ENCODE measurements at places on chromosomes 4 and X.

- no peak for DNase-seq
Observed at GRCh38 chr4:27684610-27685011, 824.0 kb downstream of the STIM2 start.

- DNase-seq, result no peak
Observed at GRCh38 chr4:38315286-38315685, 348.7 kb upstream of the KLF3 start.

- no peak for DNase-seq
Observed at GRCh38 chr4:80171656-80172055, 25.6 kb upstream of the PRDM8 start.

GRCh38 chr4:59412739-59413138 lies 1787.4 kb upstream of the ADGRL3 start:
- DNase-seq, result no peak

DNA sequence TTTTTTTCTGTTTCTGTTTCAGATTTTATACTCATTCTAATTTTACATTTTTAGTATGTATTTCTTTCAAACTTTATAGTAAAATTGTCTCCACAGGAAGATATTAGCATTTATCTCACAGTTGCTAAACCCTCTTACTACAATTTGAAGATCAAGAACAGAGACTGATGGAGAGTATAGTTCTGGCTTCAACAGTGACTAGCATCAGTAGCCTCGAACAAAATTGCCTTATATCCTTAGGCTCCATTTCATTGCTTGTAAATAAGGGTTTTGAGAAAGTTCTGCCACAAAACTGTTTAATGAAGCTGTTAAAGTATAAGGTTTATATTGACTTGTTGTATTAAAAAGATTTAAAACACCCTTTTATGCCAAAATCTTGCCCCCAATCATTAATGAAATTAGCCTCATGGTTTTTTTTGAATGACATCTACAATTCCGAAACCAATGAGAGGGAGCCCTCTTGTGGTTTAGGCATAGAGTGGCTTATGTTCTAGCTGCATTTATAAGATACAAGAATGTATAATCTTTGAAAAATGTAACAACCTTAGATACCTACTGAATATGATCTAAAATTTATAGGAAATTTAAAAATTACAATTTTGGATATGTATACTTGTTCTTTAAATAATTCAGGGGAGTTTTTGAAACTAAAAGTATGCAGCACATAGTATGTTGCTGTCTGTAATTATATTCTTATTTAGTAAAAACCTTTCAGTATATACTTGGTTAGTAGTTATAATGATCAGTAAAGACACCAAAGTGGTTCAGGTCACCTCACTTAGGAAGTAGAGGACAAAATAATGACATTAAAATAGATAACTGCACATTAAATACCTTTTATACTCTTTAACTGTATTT lies 109.8 kb upstream of the HPGD start:
- DNase-seq, result no peak

DNA sequence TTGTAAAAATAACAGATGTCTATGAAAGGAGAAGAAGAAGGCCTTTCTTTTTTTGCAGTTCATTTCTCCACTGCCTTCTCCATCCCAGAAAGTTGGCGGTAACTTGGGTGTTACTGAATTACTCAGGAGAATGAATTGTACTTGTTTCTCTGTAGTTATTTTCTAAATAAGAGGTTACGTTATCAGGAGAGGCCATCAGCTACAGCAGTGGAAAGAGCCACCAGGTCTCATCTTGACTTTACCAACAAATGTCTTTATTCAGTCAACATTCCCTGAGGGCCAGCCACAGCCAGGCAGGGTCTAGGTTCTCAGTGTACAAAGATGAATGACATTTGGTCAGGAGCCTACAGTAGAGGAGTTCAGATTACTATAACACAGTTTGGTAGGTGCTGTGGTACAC lies 8.1 kb downstream of the HADH start:
- no peak for DNase-seq

- DNase-seq, result no peak
Observed at GRCh38 chrX:11765449-11765848, 7.4 kb downstream of the MSL3 start.

- DNase-seq, result no peak
Observed at GRCh38 chr4:114052227-114052626, 72.8 kb upstream of the ARSJ start.

- no peak for DNase-seq
Observed at GRCh38 chrX:69100478-69100877, 64.8 kb downstream of the PJA1 start.

- no peak for DNase-seq
Observed at GRCh38 chr4:65416891-65417290, 253.4 kb downstream of the EPHA5 start.

All from AG04449 (cell line).